ENCODE measurements at places on chromosomes 1 and 21. TPM values are rescaled to one million over a fixed set of nuclear protein-coding genes. Genes with fewer than 3 reads are reported as not detected.

DNA sequence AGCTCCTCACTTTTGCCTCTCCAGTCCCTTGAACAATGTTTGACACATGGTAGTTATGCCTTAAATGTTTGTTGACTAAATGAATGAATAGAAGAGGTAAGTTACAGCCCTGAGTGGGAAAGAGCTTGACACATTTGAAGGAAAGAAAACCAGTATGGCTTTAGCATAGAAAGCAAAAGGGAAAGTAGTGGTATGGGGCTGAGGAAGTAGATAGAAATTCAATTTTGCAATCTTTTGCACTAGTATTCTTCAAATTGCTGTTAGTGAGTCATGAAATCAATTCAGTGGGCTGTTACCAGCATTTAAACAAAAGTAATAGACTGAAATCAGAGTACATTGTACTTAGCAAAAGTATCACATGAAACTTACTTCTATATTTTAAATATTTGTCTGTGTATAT is 21.1 kb downstream of the PLA2G4A start:
- ATAC-seq: no peak

DNA sequence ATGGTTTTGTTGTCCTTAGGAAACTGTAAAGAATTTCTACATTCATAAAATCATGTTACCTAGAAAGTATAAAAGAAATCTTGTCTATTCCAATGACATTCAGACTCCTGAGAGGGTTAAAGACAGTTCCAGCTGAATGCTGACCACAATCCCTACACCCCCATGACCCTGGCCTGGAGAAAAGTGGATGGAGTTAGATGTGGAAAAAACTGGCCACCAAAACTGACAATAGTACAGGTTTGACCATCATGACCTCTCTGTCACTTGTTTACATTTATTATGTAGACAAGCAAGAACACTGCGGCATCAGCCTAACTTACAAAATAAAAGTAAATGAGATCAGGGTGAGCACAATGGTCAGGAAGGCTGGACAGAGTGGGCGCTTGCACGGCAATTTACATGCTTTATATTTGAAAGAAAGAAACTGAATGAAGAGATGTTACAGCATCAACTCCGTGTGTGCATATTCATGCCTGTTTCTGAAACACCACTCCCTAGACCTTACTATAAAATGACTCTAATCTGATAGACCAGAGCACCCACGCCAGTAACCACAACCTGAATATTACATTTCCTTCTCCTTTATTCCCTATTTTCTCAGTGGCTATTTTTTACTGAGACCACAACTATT is 116.0 kb downstream of the ESRRG start:
- no peak for ATAC-seq

DNA sequence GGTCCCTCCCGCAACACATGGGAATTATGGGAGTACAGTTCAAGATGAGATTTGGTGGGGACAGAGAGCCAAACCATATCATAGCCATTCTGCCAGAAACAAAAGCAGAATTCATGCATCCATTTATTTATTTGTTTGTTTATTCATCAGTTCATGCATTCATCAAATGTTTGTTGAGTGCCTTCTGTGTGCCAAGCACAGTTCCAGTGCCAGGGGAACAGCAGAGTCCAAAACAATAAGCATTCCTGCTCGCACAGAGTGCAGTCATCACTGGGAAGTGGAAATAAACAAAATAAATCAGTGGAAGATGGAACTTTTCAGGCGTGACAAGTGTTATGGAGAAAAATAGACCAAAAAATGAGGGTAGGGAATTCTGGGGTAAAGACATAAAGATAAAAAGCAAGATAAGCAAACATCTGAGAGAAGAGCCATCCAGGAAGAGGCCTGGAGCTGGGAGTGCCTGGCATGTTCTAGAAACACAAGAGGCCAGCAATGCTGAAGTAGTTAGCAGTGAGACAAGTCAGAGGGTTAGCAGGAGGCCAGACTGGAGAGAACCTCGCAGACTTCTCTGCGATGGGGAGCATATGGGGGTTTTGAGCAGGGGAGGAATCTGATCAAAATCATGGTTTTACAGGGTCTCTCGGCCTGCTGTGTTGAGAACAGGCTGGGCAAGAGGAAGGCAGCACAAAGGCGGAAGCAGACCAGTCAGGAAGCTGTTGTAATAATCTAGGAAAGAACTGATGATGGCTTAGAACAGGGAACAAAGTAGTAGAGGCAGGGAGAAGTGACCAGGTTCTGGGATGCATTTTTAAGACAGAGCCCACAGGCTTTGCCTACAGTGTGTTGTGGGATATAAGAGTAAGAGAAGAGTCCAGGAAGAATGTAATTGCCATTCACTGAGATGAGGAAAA is 113.2 kb downstream of the GLUL start:
- ATAC-seq: no peak

- ATAC-seq: no peak
These were observed 8.2 kb upstream of the INSL5 start for GRCh38 chr1:66809245-66809644.

GRCh38 chr1:78474092-78474491 is 16.7 kb upstream of the PTGFR start:
- no peak for ATAC-seq

- ATAC-seq: no peak
These were observed 11.8 kb downstream of the KCNE1 start for GRCh38 chr21:34500191-34500590.

- peak; percentile 72 for ATAC-seq
These were observed 14.7 kb upstream of the CSF1 start for GRCh38 chr1:109895720-109896504.

DNA sequence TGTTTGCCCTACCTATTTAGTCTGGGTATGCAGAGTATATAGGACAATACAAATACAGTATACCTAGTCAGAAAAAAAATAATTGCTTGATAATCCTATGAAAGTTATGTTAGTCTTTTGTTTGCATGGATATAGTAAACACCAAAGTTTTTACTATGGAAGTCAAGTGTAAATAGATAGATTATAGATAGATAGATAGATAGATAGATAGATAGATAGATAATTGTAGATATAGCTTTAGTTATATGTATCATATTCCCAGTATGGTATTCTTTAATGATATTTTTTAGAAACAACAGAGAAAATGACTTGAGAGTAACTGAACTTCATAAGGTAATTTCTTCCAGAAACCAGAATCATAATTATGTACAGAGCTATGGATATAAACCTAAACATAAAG is 158.2 kb downstream of the NCAM2 start:
- ATAC-seq: no peak

DNA sequence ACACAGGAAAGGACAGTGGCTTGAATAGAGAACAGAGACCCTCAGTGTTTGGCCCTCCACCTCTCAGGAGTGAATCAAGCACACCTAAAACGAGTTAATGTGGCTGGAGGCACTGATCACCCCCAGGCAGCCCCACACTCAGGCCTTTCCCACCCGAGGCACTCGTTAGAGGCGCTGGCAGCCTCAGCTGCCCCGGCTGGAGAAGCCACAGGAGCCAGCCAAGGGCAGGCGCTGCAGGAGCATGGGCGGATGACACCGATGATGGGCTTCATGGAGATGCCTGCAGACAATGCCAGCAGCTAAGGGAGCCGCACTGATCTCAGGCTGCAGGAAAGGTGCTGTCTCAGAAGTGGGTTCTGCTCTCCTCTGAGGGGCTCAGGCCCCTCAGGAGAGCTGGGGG is 24.1 kb upstream of the ABCG1 start:
- no peak for ATAC-seq

DNA sequence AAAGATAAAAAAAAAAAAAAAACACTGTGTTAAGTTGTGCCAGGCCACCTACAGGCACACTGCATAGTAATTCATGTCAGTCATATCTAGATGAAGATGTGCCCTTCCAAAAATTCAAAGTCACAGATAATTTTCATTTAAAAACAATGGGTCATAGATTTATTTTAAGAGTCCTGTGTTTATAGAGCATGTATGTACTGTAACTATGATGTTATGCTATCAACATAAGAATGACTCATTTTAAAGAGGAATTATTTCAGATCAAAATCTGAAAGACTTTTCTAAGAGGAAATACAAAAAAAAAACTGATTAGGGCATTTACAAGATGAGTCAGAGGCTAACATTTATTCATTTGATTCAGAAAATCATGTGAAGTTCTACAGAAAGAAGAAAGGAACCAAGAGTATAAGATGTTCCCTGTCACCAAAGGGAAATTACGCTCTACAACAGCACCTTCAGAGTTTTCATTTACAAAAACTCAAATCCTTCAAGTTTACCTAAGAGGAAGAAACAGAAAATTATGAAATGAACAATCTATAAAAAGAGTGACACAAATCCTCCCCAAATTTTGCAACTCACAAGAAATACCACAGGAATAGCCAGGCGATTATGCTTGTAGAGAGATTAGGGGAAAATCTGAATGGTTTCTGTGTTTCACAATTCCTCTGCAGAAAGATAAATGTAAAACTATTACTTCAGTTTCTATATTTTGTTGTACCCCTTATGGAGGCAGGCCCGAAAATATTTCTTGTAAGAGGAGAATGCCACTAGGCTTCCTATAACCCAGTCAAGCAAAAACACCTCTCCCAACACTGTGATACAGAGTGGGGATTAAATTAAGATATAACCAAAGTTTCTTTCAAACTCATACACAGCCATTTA is 13.8 kb downstream of the TP53BP2 start:
- ATAC-seq: peak; percentile 46

GRCh38 chr21:31609081-31609480 is 50.4 kb upstream of the SOD1 start:
- ATAC-seq: no peak

- no peak for ATAC-seq
These were observed 4.7 kb upstream of the SLAMF1 start for GRCh38 chr1:160651433-160652064.

DNA sequence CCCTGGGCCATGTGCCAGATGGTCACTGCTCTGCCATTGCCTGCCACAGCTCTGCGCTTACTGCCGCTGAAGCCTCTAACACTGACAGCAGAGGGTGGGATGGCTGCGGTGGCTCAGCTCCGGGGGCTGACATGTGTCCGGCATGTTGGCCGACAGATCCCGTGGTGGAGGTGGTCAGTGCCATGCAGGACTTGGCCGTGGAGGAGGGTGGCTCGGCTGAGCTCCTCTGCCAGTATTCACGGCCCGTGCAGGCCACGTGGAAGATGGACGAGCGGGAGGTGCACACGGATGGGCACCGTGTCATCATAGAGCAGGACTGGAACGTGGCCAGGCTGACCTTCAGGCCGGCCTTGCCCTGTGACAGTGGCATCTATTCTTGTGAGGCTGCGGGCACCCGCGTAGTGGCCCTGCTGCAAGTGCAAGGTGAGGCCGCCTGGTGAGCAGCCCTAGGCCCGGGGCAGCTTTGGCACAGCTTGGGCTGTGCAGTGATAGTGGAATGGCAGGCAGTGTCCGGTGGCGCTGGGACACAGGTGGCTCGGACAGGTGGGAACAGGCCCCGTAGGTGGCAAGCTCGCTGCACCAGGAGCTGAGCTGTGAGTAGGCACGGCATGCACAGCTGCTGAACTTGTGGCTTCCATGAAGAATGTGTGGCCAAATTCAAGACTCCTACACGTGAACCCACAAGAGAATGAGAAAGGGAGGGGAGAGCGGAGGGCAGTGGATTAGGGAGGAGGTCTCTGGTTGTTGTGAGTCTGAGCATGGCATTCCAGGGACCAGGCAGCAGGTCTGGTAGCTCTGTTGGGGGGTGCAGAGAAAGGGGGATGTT is 91.8 kb downstream of the TRIM11 start:
- ATAC-seq: no peak

DNA sequence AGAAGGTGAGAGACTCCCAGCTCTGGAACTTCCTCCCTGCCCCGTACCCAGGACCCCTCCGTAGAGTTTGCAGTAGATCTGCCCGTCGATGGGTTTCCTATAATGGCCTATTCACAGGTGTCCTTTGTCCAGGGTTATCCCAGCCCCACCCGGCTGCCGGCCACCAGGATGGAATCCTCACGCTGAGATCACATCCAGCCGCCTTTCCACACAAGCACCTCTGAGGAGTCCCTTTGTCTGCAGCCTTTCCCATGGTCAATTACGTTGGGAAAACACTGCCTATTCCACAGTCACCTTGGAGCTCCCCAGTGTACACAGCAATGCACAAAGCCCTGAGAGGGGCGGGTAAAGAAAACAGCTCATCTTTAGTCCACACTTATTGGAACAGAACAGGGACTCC is 190.0 kb upstream of the EDN2 start:
- no peak for ATAC-seq

LCE2A gene
- not detected for total RNA-seq

INTS7 gene
- 6.1 TPM for total RNA-seq

DNAI4 gene
- total RNA-seq: 4.7 TPM

All from gastroesophageal sphincter (tissue), 4 donors.